Hypothalamus (tissue), 51 donors: ENCODE measurements at places on chromosomes 12 and 14.

DNA sequence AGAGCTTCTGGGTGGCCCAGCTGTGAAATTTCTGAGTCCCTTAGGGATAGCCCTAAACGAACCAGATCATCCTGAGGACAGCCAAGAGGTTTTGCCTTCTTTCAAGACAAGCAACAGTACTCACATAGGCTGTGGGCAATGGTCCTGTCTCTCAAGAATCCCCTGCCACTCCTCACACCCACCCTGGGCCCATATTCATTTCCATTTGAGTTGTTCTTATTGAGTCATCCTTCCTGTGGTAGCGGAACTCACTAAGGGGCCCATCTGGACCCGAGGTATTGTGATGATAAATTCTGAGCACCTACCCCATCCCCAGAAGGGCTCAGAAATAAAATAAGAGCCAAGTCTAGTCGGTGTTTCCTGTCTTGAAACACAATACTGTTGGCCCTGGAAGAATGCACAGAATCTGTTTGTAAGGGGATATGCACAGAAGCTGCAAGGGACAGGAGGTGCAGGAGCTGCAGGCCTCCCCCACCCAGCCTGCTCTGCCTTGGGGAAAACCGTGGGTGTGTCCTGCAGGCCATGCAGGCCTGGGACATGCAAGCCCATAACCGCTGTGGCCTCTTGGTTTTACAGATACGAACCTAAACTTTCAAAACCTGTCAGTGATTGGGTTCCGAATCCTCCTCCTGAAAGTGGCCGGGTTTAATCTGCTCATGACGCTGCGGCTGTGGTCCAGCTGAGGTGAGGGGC lies 38.9 kb downstream of the DAD1 start:
- no peak for DNase-seq

DNA sequence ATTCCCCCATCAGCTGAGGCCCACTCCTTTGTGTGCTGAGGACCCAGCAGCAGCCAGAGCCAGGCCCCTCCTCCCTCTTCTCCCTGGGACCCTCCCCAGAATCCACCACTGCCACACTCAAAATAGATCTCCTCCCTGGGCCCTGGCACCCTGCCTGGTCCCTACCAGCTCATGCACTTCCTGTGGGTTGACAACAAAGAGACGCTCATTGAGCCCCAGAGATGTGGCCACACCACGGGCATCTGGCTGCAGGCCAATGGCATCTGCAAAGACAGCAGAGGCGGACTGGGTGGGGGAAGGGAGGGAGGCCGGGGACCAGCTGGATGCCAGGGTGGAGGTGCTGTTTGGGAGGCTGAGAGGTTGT lies 16.0 kb upstream of the ENDOU start:
- DNase-seq = peak; percentile 71

- DNase-seq = no peak
These were observed 8.9 kb downstream of the GPR132 start for GRCh38 chr14:105056303-105056831.

GRCh38 chr14:32350020-32350419 lies 20.9 kb downstream of the AKAP6 start:
- DNase-seq = no peak

DNA sequence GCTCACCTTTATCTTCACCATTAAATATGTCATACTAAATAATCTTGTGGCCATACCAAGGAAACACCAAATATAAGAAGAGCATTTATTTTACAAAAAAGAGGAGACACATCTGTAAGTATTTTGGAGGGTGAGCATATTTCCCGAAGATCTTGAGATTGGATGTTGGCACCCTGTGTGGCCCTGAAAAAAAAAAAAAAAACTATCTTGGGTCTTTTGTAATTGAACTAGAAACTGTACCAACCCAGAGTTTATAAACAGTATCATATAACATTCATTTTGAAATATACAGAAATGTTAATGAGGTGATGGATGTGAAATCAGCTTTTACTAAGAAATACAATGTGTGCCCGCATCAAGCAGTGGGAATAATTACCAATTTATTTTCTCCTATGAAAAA lies 104.0 kb upstream of the FRMD6 start:
- no peak for DNase-seq

- no peak for DNase-seq
These were observed 29.2 kb upstream of the SPTLC2 start for GRCh38 chr14:77645520-77646230.

DNA sequence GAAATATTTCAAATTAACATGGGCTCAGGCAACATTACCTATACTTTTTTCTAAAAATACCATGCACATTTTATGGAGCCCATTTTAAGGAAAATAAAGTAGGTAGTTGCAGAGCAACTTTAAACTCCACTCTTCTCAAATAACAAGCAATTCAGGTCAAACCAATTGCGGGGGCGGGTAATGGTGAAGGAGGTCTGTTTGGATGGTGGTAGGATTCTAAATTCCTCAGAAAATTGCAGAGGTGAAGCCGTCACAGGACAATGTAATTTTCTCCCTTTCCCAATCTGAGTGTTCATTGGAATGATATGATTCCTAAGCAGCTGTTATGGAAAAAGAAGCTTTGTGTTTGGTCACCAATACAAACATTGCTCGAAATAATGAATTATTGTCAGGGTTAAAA lies 11.6 kb downstream of the PKP2 start:
- no peak for DNase-seq

DNA sequence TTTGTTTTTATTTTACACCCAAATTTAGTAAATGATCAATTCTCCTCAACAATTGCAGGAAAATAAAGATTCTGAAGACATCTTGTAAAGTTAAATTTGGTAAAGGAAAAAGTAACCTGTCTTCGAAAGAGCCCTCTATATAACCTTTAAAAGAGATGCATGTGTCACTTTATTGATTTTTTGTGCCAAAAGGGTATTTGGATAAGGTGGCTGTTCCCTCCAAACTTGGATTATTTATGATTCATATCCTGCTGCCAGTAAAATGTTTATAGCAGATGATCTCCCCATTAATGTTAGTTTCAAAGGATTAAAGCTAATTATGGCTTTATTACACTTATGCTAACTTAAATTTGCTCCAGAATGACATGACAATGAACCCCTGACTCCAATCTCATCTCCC lies 98.8 kb downstream of the DUSP6 start:
- no peak for DNase-seq

- no peak for DNase-seq
These were observed 125.2 kb downstream of the MGST1 start for GRCh38 chr12:16472631-16473030.

DNA sequence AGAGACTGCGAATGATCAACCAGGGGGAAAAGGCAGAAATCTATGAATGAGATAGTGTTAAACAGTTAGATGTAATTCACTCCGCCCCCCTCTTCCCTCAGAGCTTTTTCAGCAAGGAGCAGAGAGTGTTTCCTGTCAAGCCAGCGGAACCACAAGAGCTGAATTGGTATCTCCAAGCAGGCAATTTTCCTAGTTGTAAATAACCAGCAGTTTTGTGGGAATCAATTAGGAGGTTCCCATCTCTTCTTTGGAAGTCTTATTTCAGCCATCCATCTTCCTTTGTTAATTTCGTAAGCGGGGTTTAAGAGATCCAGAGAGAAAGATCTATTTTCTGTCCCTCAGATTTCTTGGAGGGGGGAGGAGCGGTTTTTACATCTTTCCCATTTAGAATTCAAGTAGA lies 178.0 kb downstream of the FOXN3 start:
- no peak for DNase-seq

- no peak for DNase-seq
These were observed 124.7 kb downstream of the MSRB3 start for GRCh38 chr12:65403188-65403587.

DNA sequence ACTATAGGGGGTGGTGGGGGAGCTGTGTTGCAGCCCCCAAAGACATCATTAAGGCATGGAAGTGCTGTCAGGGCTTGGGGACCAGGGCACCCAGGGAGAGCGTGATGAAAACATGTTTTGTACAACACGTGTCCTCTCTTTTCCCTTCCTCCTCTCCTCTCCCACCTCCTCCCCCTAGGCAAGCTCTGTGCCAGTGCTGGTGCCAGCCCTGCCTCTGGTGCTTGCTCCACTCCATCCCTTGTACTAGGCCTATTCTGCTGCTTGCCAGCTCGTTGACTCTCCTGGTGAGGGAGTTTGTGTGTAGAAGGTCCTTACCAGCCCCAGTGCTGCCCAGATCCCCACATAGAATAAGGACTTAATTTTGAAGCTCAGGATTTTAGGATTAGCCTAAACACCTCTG lies 3.2 kb upstream of the RARG start:
- DNase-seq = no peak

DNA sequence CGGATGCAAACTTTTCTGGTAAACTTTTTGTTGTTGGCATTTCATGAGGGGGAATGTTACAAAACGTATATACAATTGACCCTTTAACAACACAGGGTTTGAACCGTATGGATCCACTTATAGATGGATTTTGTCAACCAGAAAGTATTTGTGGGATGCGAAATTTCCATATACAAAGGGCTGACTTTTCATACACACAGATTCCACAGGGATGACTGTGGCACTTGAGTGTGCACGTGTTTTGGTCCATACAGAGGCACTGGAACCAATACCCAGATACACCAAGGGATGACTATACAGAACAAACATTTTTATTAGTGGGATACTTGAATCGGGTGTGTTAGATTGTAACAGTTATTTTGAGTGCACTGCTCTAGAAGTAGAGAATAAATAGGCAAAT lies 29.8 kb upstream of the CCT2 start:
- DNase-seq = no peak

- no peak for DNase-seq
These were observed 64.6 kb downstream of the ANO4 start for GRCh38 chr12:100859063-100859627.

DNA sequence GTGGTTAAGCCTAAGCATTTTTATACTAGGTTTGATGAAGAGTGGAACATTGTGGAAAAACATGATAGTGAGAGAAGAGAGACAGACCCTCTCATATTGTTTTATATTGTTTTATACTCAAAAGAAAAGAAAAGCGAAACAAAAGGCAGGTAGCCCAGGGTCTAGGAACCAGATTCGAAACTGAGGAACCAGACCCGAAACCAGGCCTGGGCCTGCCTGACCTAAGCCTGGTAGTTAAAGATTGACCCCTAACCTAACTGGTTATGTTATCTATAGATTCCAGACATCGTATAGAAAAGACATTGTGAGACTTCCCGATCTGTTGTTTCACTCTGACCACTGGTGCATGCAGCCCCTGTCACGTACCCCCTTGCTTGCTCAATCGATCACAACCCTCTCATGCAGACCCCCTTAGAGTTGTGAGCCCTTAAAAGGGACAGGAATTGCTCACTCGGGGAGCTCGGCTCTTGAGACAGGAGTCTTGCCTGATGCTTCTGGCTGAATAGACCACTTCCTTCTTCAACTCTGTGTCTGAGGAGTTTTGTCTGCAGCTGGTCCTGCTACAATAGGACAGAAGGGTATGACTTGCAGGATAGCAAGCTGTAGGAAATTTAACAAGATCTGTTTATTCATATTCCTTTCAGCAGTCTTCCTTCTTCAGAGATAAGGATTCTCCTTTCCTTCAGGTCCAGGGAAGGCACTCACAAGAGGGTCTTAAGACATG lies 147.1 kb upstream of the PLEKHA5 start:
- no peak for DNase-seq

DNA sequence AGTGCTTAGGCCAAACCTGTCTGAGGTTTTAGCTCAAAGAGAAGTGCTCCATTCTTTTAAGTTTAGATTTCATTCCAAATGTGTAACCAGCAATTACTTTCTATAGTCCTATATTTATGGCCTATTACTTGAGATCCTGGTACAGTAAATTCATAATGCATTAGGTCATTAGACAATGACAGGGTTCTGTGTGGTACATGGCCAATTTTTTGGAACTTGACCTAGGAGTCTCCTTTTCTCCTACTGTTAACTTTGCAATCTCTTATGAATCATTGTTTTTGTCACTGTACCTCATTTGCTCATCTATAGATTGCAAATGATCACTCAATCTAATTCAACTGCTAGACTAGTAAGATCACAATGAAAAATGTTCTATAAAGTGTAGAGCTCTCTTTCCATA lies 136.7 kb downstream of the PDE3A start:
- no peak for DNase-seq

- no peak for DNase-seq
These were observed 59.4 kb downstream of the ITPK1 start for GRCh38 chr14:93056166-93056839.

GRCh38 chr12:100733817-100734593 lies 60.6 kb upstream of the ANO4 start:
- no peak for DNase-seq

GRCh38 chr14:35121026-35121886 lies 534 bp downstream of the PPP2R3C start:
- DNase-seq = no peak

DNA sequence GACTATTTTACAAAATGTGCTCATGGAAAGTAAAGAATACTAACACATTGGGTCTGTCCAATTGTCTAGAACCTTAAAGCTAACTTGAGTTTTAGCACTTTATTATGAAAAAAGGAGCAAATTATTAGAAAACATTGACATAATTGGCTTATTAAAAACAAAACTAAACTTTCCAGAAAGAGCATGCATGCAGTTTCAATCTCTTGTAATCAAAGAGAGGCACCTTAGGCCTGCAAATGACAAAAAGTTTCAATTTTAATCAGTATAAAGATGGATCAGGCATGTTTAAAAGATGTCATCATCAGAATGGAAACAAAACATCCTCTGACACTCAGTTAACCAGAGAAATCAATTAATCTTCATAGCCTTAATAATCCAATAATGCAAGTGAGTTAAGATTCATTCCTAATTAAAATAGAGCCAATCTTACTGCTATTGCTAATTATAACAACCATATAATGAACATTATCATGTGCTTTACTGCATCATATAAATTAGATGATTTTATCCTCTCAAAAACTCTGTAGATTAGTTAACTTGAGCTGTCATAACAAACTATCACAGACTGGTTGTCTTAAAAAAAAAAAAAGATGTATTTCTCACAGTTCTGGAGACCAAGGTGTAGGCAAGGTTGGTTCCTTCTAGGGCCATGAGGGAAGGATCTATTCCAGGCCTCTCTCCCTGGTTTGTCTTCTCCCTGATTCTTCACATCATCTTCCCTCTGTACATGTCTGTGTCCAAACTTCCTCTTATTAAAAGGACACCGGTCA lies 131.4 kb downstream of the RPAP3 start:
- no peak for DNase-seq

- no peak for DNase-seq
These were observed 28.8 kb downstream of the CCNK start for GRCh38 chr14:99509871-99510555.

DNA sequence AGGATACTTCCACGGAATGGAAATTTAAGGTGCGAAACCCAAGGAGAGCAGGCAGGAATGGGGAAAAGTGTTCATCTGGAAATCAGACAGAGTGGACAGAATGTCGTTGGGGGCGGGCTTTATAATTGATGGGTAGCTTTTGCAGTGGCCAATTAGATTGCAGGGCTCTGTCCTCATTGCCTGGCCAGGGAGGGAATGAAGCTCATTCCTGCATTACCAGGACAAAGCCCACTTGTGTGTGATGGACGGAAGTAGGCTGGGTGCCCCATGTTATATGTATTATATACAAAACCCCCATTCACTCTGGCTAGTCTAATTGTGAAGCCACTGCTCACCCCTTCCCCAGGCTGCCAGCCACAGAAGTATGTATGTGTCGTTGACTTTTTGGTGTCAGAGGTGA lies 23.6 kb downstream of the ZNF664 start:
- peak; percentile 65 for DNase-seq
